ENCODE measurements at places on chromosomes 3 and 15. TPM values are rescaled to one million over a fixed set of nuclear protein-coding genes. Genes with fewer than 3 reads are reported as not detected.

Gene CRYGS
- total RNA-seq: 2.3 TPM

Gene TERC
- 12.9 TPM for total RNA-seq

Gene KNG1
- not detected for total RNA-seq

Gene NEO1
- 7.6 TPM for total RNA-seq

Gene PXYLP1
- 9.0 TPM for total RNA-seq

Gene DPH6
- 8.7 TPM for total RNA-seq

Gene CX3CR1
- 0.51 TPM for total RNA-seq

Gene LYZL4
- not detected for total RNA-seq

Gene GRM7
- total RNA-seq: not detected

Gene NPAP1
- not detected for total RNA-seq

Gene MITF
- total RNA-seq: 0.15 TPM

Gene SIAH2
- total RNA-seq: 109 TPM

Gene PEX5L
- total RNA-seq: not detected

Gene SLC12A1
- not detected for total RNA-seq

Gene SCAANT1
- not detected for total RNA-seq

Data from activated CD8-positive, alpha-beta memory T cell treated with anti-CD3 and anti-CD28 coated beads for 36 hours (primary cell).